ENCODE measurements at places on chromosomes 16 and 17.

DNA sequence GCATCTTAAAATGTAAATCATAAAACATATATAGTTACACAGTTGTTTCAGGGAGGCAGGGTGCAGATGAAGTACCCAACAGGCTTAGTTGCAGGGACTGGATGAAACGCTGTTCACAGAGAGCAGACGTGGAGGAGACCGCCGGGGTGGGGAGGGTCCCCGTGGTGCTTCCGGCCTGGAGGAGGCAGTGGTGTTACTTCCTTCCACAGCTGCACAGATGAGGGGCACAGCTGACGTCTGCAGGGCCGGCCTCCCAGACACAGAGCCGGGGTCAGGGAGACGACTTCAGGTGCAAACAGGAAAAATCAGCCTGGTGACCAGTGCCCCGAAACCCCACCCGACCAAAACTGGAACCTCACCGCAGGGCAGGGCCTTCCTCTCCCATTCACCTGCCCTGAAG, 17.1 kb downstream of the SPIRE2 start:
- no peak for DNase-seq

- DNase-seq, result no peak
Observed at GRCh38 chr16:76879420-76879819, 311.6 kb upstream of the MON1B start.

- no peak for DNase-seq
Observed at GRCh38 chr17:72175263-72175662, 54.4 kb downstream of the SOX9 start.

DNA sequence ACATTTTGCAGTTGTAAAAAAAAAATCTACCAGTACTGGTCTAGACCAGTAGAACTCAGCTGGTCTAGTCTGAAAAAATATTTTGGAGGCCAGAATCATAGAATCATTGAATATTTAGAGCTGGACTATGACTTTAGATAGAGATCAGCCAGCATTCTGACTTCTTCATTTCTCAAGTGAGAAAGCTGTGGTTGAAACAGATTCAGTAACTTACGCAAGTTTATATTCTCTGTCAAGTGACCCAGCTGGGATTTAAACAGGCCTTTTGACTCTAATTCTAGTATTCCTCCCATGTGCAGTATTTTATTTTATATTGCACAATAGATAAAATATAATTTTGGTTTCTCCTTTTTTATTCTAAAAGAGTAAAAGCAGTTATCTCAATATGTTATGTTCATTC, 4.9 kb downstream of the TNRC6A start:
- DNase-seq, result no peak

GRCh38 chr16:72551649-72552048, 379.7 kb upstream of the PMFBP1 start:
- DNase-seq, result no peak

GRCh38 chr17:42120770-42121769, at the start of gene KAT2A:
KAT2A (minus strand) TSS chr17:42121367; CDS start chr17:42121304, 63 bp downstream.
- peak; percentile 88 for DNase-seq

DNA sequence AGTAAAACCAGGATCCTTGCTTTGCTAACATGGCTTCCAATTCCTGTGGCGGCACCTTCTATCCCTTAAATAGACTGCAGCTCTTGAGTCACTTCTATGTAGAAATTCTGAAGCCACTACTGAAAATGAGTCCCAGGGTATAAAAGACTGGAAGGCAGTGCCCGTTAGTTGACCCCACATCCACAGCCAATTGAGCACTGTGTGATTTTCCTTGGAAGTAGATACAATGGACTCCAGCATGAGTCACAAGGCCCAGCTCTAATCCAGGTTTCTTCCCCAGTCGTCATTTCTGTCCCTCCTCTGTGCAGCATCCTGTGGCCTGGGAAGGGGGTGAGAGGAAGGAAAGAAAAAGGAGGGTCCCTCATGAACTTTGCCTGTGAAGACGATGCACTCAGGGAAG, 69.5 kb downstream of the HLF start:
- DNase-seq, result no peak

GRCh38 chr16:31215287-31216162, 1.4 kb downstream of the PYDC1 start:
- DNase-seq, result peak; percentile 71

- no peak for DNase-seq
Observed at GRCh38 chr16:2713523-2713922, 6.5 kb downstream of the PRSS27 start.

- DNase-seq, result no peak
Observed at GRCh38 chr17:16912021-16912962, 59.6 kb downstream of the TNFRSF13B start.

- no peak for DNase-seq
Observed at GRCh38 chr16:10846213-10846998, 27.8 kb upstream of the TVP23A start.

GRCh38 chr16:82396509-82396908, 226.5 kb upstream of the MPHOSPH6 start:
- DNase-seq, result no peak

- DNase-seq, result no peak
Observed at GRCh38 chr17:79046197-79046915, 22.4 kb downstream of the C1QTNF1 start.

DNA sequence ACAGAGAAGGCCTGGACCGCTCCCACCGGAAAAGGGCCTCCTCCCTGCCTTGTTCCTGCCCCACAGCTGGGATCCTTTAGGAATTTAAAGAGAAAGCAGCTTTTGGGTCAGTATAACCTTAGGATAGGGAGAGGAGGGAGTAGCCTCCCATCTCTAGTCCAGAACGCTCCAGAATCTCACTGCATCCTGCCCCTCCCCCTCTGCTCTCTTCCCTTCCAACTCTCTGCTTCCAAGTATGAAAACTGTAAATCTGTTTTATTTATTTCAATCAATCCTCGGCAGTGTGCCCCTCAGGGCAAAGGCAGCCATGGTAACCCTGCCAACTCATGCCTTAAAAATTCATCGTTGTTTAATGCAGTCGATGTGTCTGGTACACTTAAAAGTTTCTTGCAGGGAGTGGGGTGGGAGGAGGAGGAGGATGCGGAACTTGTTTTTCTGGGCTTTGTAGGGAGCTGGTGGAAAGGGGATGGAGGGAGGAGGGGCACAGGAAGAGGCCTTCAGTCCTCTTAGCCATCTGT, 21.2 kb upstream of the MTSS2 start:
- DNase-seq, result no peak

DNA sequence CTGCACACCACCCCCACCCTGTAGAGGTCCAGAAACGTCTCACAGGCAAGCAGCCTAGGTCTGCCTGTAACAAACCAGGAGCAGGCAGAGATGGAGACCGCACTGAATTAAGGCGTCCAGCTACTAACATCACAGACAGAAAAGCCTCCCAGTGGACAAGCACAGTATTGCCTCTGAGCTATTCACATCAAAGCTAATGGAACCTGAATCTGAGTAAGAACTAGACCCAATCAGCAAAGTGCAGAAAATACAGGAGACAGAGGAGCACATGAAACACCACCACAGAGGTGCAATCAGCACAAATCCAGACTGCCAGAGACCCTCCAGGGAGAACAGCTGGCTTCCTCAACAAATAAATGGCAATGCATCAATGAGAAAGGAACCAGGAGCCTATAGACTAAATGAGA, 22.2 kb upstream of the PEMT start:
- peak; percentile 61 for DNase-seq

DNA sequence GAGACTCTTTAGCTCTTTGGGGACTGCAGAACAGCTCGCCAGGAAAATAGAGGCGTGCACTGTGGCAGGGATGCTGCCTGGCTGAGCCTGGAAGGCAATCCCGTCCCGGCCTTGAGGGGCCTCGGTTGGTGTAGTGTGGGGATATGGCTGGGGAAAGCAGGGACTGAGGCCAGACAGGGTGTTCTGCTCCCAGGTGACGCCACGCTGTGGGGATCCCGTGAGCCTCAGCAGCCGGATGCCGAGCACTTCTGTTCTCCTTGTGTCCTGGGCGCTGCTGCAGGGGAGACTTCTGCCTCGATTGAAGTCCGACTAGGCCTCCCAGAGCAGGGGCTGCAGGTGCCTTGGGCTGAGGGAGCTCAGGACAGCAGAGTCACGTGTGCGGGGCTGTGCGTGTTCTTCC, 72.6 kb downstream of the BANP start:
- DNase-seq, result no peak

DNA sequence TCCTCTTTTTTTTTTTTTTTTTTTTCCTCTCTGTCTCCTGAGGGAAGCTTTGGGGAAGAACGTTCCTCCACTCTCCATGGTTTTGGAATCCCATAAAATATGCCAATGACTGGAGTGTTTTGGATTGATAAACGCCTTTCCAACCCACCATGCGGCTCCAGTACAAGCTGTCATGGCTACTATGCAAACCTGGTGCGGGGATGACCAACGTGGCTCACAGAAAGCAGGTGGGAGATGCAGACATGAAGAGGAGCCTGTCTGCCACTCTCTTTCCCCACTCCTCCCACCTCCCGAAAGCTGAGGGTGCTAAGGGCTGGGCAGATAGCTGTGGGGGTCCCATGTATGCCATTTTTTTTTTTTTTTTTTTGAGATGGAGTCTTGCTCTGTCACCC, 69.9 kb upstream of the SEC14L1 start:
- no peak for DNase-seq

DNA sequence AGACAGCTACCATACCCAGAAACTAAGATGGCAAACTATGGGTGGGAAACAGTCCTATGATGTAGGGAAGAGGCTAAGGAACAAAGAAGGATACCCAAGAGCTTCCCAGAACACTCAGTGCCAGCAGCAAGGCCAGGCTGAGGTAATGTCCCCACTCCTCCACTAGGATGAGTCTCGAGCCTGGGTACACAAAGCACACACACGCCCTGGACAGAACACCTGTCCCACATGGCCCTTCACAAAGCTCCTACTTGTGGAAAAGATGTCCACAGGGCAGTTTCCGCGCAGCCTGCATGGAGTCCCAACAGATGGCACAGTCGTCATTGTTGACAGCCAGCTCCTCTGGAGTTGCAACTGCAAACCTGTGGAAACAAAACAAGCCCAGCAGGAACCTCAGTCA, 23.9 kb downstream of the AMFR start:
- DNase-seq, result peak; percentile 36

- no peak for DNase-seq
Observed at GRCh38 chr16:73997340-73997711, 299.3 kb upstream of the PSMD7 start.

- no peak for DNase-seq
Observed at GRCh38 chr17:29835435-29836351, 94.3 kb downstream of the SSH2 start.

DNA sequence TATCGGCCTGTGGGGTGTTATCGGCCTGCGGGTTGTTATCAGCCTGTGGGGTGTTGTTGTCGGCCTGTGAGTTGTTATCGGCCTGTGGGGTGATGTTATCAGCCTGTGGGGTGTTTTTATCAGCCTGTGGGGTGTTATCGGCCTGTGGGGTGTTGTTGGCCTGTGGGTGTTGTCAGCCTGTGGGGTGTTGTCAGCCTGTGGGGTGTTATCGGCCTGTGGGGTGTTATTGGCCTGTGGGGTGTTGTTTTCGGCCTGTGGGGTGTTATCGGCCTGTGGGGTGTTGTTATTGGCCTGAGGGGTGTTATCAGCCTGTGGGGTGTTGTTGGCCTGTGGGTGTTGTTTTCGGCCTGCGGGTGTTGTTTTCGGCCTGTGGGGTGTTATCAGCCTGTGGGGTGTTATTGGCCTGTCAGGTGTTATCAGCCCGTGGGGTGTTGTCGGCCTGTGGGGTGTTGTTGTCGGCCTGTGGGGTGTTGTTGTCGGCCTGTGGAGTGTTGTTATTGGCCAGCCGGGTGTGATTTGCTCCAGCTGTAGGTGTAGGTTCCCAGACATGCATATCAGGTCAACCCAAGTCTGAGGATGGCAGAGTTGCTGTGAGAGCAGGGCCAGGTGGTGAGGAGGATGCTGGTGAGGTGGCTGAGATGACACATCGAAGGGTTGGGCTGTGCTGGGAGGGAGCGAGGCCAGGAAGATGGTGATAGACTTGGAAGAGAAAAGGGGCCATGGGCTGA, 7.1 kb downstream of the TRARG1 start:
- DNase-seq, result no peak

DNA sequence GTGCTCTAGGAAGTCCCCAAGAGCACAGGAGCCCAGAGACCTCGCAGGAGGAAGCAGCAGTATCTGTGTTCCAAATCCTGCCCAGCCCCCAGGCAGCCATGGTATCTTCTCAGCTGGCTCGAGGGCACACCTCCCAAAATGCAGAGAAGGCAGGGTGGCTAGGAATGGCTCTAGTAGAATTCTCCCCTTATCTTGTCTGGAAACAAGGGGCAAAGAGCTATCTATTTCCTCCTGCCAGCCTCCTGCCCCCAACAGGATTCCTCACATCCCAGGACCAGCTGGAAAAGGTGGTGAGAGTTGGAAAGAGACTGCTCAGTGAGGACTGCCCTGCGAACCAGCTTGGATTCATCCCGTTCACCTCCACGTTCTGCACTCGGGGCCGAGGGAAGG, 8.6 kb upstream of the TSPOAP1 start:
- DNase-seq, result no peak

- DNase-seq, result no peak
Observed at GRCh38 chr16:2609827-2610470, 72.1 kb downstream of the PDPK1 start.

DNA sequence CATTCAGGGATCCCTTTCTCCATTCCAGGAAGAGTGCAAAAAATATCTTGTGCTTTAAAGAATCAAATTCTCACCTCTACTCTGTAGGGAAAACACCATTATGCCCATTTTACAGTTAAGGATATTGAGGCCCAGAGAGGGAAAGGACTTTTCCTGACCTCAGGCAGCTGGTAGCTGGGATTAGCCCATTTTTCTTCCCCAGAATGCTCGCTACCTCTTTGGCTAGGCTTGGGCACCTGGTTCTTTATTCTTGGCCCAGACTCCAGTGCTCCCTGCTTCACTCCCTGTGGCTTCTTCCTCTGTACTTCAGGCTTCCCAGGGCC, 45.7 kb downstream of the MEOX1 start:
- DNase-seq, result no peak

DNA sequence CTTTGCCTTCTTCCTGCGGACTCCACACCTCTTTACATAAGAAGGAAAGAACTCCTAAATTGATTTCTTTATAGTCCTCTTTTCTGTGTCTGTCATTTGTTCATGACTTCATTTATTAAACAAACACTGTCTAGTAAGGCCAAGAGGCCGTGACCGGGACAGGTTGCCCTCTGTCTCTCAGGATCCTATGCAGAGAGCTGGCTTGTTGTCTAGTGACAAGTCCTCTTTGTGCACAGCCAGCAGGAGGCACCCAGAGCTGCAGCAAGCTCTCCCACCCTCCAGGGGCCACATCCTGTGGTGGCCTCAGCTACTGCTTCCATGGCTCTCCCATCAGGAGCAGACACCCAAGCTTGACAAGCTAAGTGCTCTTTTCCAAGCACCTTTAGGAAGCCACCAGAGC, 50.6 kb downstream of the PLD6 start:
- peak; percentile 46 for DNase-seq

GRCh38 chr17:76051561-76051960, 20.8 kb downstream of the SRP68 start:
- DNase-seq, result peak; percentile 65

- DNase-seq, result peak; percentile 83
Observed at GRCh38 chr17:35799942-35800341, 4.5 kb upstream of the MMP28 start.

GRCh38 chr17:33328129-33328528, 35.0 kb upstream of the ASIC2 start:
- peak; percentile 48 for DNase-seq

- DNase-seq, result no peak
Observed at GRCh38 chr17:62051053-62051452, 14.0 kb downstream of the MED13 start.

Data from ACHN (cell line).